ENCODE measurements at places on chromosomes 5 and 9. TPM values are rescaled to one million over a fixed set of nuclear protein-coding genes. Genes with fewer than 3 reads are reported as not detected.
A peak's percentile ranks its signal among the peaks of the same experiment; 100 is the strongest.

DNA sequence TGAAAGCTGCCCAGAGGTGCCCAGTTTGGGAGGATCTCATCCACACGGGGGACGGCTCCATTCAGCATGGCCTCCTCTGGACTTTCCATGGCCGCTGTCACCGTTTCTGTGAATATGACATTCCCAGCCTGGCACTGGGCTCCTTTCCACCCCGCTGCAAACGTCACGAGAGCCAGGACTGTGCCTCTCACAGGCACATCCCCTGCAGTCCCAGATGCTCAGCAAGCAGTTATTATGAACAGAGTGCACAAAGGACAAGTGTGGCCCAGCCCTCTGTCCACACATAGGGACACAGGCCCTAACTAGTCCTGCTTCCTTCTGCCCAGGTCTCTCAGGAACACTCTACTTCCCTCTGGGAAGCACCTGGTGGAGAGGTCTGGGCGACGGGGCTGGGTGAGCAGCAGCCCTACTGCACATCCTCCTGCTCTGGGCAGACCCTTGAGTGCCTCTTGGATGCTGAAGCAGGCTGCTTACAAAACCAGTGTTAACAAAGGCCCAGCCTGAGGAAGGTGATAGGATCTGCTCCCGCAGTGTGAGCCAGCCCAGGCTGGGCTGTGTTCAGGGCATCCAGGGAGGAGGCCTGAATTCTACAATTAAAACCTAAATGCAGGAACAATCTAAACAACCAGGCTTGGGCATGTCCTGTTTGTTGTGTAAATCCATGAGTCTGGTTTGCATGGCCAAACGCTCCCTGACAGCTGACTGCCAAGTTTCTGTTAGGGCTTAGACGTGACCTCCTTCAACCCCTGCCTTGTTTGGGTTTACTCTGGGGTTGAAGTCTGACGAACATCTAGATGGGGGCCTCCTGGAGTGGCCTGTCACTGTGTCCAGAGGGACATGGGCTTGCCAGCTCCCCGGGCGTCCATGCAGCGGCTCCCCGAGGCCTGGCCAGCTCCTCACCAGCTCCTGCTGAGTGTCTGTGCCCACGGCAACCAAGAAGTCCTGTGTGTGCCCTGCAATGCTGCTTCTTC lies 269.8 kb downstream of the GADD45G start:
- no peaks in the 10 kb centered on the region for H3K36me3 ChIP-seq
- DNase-seq = no peak
- peaks cover 18% of the 10 kb centered on the region for H3K4me1 ChIP-seq
- no peak overlapping the region for H3K4me3 ChIP-seq
- H3K27me3 ChIP-seq = no peaks in the 10 kb centered on the region

DNA sequence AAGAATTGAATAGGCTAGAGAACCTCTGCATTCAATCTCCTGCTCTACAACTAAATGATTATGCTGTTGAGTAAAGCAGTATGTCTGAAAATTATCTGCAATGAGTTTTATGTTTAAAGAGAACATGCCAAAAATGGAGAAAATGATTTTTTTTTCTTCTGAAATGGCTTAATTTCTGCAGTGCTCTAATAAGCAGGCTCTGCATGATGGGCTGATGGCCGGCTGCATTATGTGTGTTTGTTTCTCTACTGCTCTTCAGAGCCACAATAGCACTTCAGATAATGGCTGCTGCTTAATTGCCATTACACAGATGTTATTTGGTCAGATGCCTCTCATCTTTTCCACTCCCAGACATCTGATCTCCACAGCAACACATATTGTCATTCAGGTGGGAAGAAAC lies 286.4 kb upstream of the DMAC1 start:
- H3K27ac ChIP-seq = no peak overlapping the region
- no peak overlapping the region for H3K4me3 ChIP-seq
- no peaks in the 10 kb centered on the region for H3K27me3 ChIP-seq
- H3K4me1 ChIP-seq = no peaks in the 10 kb centered on the region
- no peaks in the 10 kb centered on the region for H3K36me3 ChIP-seq

SHC3 gene
- total RNA-seq = 12.7 TPM

ISOC1 gene
- 22.7 TPM for total RNA-seq

GLRA1 gene
- not detected for total RNA-seq

DNA sequence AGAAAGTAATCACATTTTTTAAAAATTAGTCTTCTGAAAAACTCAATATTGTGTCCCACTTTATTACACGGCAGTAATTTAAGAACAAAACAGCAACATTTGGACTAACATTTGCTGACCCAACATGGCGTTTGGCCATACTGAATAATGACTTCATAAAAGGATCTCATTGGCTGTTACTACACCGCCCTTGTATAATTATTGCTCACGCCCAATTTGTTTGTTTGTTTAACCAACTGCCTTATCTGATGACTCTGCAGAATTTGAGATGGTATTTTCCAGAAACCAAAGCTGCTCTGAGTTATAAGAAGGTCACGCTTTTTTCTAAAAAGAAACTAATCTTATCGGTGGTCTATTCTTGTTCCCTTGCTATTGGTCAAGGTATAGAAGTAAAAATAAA lies 200.2 kb upstream of the TARS1 start:
- no peak for DNase-seq
- no peaks in the 10 kb centered on the region for H3K36me3 ChIP-seq
- H3K27me3 ChIP-seq = no peaks in the 10 kb centered on the region
- H3K27ac ChIP-seq = no peak overlapping the region

TTC23L gene
- 0.20 TPM for total RNA-seq

PDE6A gene
- not detected for total RNA-seq

- no peak for DNase-seq
- no peaks in the 10 kb centered on the region for H3K27me3 ChIP-seq
- no peaks in the 10 kb centered on the region for H3K4me1 ChIP-seq
- no peak overlapping the region for H3K27ac ChIP-seq
- H3K36me3 ChIP-seq = no peaks in the 10 kb centered on the region
These were observed 329.1 kb downstream of the NTRK2 start for GRCh38 chr9:84998639-84999038.

CTNNA1 gene
- 443 TPM for total RNA-seq

DRD1 gene
- total RNA-seq = 0.37 TPM

HAUS6 gene
- 7.9 TPM for total RNA-seq

DNA sequence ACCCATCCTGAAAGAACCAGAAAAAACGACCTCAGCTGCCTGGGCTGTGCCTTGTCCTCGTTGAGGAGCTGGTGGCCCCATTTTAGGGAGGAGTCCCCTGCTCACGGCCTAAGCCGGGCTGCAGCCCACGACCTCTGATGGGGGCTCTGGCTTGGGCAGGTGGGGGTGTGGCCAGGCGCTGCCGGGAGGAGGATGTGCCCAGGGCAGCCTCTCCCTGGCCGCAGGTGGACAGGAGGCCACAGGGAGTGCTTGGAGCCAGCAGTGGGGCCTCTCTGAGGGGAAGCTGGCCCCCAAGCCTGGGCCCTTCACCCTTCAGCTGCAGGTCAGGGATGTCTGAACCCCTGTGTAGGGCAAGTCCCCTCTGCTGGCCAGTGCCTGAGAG lies 2.5 kb downstream of the DIPK1B start:
- DNase-seq = no peak
- H3K36me3 ChIP-seq = no peaks in the 10 kb centered on the region
- H3K4me3 ChIP-seq = no peak overlapping the region
- peak overlapping the region; percentile 80 for H3K27ac ChIP-seq
- H3K4me1 ChIP-seq = peaks cover 64% of the 10 kb centered on the region
- H3K27me3 ChIP-seq = no peaks in the 10 kb centered on the region

DNA sequence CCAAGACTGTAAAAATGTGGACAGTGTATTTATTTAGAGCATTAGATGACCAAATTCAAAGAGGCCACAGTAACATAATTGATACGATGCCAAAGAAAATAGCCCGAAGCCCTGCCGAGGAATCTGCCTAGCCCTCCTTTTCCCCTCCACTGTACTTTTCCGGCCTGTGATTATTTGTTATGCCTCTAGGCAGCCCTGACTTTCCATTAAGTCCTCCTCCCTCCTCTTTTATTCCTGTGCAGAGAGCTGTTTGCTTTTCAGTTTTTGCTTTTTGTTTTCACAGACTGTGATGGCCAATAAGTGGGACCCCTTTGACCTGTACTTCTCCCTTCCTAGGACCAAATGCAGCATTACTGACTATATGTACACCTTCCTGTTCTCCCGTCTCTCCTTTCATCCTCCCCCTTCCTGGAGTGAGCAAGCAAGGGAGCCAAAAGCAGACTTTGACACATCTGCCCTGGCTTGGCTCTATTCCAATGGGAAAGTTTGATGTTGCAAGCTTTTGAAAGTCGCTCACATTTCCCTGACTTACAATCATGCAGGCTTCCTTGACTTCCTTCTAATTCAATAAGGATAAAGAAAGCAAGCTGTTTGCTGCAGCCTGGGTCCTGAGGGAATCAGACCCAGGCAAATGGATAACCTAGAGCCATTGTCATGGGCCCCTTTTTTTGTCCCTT lies 76.1 kb downstream of the NREP start:
- H3K36me3 ChIP-seq = no peaks in the 10 kb centered on the region
- H3K4me3 ChIP-seq = no peak overlapping the region
- H3K27me3 ChIP-seq = no peaks in the 10 kb centered on the region
- H3K4me1 ChIP-seq = peaks cover 13% of the 10 kb centered on the region
- peak; percentile 92 for DNase-seq

KCNV2 gene
- not detected for total RNA-seq

DNA sequence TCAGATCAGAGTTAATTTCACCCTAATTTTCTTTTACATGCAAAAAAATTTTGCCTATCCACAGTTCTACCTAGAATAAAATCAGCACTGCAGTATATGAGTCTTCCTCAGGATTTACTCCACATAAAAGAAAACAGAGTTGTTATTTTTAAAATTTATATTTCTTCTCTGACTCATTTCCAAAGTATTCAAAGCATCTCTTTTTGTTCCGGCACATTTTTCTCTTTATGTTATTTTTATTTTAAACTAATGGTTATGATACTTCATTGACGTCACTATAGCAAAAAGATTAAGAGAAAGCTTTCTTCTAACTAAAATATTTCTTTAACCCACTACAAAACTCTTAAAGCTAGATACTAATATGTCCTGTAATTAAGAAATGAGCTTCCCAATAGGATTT lies 590.4 kb downstream of the PRELID2 start:
- no peak for DNase-seq
- H3K36me3 ChIP-seq = no peaks in the 10 kb centered on the region
- no peaks in the 10 kb centered on the region for H3K27me3 ChIP-seq
- no peaks in the 10 kb centered on the region for H3K4me1 ChIP-seq
